ENCODE measurements at places on chromosomes 7 and 10.

- DNase-seq, result no peak
Measured at GRCh38 chr7:87231258-87231657, 11.7 kb upstream of the TMEM243 start.

DNA sequence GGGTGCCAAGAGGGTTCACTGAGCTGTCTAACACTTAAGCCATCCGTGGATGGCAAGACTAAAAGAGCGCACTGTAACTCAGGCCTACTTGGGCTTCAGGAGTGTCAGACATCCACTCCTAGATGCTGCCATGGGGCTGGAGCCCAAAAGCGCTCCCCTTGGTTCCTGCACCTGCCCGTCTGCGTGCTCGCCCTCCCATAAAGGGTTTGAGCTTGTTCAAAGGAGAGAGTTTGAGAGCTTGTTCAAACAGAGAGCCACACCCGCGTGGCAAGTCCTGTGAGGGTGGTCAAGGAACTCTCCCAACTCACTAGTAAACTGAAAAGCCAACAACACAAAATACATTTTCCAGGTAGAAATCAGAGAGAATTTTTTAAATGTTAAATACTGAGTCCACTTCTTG is 256.7 kb downstream of the SEMA3A start:
- DNase-seq, result no peak

- DNase-seq, result no peak
Measured at GRCh38 chr7:26372249-26372648, 80.6 kb downstream of the SNX10 start.

DNA sequence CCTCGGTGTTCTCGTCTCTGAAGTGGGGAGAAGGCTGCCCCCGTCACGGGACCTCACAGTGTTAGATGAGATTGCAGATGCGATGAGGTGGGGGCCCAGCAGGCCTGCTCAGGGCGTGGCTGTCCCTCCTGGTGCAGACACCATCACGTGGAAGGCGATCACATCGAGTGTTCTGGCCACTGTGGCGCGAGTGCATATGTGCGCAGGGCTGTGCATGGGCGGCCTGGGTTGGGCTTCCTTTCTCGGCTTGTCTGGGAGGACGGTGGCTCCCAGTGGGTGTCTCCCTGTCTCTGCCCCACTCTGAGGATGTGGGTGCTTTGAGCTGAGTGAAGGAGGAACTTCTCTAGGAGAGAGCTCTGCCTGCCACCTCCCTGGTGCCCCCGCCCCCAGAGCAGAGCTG is 83.1 kb downstream of the LHPP start:
- no peak for DNase-seq

DNA sequence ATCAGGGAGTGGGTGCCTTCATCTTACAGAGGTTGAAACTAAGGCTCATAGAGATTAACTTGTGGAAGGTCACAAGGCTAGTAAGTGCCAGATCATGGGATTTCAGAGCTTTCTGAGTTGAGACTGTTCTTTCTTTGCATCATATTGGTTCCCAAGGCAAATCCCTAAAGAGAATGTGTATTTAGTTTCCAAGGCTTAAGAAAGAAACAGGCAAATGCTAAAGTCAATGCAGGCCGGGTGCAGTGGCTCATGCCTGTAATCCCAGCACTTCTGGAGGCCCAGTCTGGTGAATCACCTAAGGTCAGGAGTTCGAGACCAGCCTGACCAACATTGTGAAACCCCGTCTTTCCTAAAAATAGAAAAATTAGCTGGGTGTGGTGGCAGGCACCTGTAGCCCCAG is 19.8 kb downstream of the CDK1 start:
- DNase-seq, result no peak

DNA sequence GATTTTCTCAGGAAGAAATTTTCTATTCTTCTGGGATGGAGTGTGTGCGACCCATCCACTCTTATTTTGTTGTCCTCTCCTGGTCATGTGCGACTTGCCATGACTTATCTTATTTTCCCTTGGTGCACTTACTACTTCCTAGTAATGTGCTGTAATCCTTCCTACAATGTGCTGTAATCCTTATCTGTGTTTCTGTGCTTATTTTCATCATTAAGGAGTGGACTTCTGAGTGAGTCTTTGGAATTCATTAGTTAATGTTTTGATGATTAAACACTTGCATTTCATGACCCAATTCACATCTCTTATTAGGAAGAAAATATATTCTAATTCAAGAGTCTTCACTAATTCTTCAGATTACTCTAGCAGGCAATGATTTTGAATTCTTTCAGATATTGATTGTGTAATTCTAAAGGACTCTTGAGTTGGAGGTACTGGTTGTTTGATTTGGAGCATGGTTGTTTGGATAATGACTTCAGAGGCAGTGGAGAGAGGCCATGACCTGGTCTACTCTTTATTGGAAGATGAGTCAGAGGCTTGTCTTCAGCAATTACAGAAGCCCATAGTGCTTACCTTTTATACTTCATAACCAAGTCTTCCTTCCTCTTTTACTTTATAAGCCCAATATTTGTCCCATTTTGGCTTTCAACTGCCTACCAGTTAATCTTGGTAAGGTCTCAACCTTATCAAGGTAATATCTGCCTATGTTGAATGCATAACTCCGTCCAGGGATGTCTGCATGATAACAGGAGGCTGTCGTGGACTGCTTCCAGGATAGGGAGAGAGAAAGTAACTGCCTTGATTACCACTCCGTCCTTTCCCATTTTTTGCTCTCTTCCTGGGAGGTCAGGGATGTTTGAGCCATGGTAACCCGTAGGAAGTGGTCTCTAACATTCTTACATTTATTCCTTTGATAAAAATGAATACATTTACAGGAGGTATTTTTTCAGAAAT is 278.3 kb upstream of the SP8 start:
- DNase-seq, result no peak

DNA sequence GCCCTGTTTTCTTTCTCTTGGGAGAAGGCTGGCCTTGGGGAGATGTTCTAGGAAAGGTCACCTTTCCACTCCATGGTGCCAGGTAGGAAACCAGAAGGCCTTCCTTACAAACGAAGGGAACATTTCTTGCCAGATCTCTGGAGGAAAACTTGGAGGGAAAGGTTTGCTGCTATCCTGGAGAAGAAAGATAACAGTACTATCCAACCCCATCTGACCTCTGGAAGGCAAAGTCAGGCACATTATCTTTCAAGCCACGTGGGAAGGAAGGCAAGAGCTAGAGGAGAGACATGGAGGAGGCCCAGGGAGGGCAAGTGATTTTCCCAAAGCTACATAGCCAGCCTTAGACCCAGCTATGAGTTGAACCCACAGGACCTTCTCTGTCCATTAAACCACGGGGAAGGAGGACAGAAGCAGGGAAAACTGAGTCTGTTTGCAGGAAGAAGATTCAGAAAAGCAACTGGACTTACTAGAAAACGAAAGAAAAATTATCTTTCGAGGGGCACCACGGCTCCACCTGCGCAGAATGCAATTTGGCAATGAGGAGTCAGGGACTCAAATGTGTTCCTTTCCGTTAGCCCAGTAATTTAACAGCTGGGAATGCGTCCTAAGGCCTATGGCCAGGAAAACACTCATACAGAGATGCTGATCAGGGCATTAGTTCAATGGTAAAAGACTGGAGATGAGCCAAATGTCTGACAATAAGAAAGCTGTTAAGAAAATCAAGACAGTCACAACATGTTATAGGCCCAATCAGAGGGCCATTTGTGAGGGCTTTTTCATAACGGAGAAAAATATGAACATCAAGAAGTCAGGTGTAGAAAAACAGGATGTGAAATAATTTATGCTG is 32.0 kb upstream of the PSAP start:
- no peak for DNase-seq

- no peak for DNase-seq
Measured at GRCh38 chr10:97969538-97970079, 60.8 kb downstream of the CRTAC1 start.

GRCh38 chr10:79400146-79401004 is 45.0 kb downstream of the ZCCHC24 start:
- DNase-seq, result no peak

DNA sequence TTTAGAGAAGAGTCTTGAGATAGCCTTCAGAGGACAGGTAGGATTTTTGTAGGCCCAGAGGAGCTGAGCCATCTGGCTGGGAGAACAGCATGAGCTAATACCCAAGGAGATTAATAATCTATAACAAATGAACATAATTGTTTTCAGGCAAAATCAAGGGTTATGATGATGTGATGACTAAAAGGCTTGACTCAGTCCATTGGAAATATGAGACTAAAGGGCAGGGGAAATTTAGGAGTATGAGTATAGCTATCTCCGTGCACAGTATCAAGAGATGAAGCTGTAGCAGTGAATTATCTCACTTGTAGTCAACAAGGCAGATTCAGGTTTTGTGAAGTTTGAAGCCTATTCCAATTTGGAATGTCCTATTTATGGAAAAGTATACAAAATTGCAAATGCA is 40.1 kb downstream of the CSTF2T start:
- no peak for DNase-seq

DNA sequence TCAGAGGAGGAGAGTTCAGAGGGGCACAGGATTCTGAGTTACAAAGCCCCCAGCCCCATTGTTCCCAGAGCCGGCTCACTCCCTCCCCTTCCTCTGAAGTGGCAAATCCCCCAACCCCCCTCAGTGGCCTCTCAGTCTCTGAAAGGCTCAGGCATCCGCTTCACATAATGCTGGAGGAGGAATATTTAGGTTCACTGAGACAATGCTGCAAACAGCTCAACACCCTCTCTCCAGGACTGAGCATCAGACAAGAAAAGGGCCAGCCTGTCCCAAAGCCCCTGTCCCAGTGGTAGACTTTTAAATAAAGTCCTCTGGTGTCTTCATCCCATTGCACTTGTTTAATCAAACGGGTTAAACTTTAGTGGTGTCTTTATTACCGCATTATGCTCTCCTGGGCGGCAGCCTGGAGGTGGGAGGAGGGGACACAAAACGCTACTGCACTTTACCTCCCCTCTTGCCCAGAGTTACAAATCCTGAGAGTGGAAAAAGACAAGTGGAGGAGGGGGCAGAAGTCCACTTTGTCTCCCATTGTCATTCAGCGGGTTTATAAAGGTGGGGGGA is 257.9 kb downstream of the FGFR2 start:
- DNase-seq, result no peak

- no peak for DNase-seq
Measured at GRCh38 chr10:44990965-44991364, 9.8 kb upstream of the ZNF22 start.

- peak; percentile 57 for DNase-seq
Measured at GRCh38 chr7:5997210-5997808, 11.5 kb downstream of the PMS2 start.

GRCh38 chr7:25777969-25778708 is 373.9 kb upstream of the NFE2L3 start:
- no peak for DNase-seq

DNA sequence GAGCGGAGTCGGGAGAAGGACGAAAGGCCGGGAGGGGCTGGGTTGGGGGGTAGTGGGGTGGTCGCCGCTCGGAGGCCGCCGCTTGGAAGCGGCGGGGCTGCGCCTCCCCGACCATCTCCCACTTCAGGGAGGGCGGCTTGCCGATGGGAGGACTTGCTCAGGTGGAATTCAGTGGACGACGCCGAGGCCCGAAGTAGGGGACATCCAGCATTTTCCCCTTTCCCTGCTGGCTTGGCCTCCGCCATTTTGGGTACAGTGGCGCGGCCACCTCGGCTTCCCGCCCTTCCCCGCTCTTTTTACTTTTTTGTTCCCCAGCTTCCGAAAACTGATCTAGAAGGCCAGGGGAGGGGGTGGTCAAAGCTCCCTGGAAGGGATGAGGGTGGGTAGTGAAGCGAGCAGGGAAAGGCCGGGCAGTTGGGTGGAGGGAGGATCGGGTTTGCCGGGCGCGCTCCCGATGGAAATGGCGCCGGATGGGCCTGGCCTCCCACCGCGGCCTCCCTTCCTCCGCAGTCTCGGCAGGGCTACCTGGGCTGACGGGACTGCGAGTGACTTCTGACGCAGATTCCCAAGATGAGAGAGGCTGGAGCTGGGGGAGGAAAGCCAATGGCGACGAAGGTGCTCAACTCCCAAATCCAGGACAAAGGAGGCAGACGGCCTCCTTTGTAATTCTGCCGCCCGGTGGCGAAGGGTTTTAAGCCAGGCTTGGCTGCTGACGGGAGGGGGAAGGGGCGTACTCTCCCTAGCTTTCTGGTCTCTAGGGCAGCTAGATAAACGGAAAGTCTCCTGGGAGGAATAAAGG is at the start of gene PBLD:
TSS of gene PBLD (minus strand) at position 670 of the 799 bp plus-strand sequence. CDS start 26,084 bp downstream, outside the sequence.
- peak; percentile 65 for DNase-seq

DNA sequence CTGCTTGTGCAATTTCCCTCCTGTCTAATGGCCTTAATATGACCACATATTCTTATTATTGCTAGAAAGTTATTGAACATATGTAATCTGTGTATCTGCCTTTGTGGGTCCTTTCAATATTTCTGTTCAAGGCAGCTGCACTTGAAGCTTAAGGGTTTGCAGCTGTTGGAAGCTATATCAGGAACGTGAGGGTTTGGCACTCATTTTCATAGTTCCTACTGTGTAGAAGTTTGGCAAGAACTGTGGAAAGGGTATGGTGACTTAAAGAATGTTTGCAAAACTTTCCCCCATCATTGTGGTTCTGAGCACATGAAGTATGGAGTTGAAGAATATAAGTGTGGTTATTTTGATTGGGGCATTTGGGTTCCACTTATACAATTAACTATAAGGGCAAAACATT is 144.7 kb upstream of the SEMA3A start:
- DNase-seq, result peak; percentile 78

DNA sequence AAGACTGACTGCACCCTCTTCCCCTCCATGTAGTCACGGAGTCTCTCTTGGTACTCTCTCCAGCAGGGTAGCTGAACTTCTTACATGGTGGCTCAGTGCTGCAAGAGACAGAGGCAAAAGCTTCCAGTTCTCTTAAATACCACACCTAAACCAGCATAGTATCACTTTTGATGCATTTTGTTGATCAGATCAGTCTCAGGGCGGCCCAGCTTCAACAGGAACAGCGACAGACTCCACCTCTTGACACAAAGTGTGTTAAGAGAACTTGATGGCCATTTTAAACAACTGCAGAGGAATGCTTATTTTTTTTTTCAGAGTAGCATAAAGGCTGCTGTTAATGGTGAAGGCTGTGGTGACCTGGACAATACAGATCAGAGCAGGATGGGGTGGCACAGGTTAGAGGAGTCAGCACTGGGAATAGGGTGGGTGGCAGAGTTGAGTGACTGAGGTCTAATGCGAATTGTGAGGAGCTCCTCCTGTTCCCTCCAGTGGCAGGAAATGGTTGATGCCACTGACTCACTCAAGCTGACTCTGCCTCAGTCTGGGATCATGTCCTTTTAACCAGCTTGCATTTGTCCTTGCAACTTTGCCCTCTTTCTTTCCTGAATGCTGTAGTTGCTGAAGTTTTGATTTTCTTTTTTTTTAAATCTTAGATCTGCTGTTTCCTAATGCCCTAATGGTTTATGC is 17.3 kb downstream of the MGAM start:
- no peak for DNase-seq

- DNase-seq, result peak; percentile 55
Measured at GRCh38 chr7:157150882-157151281, 12.2 kb downstream of the UBE3C start.

DNA sequence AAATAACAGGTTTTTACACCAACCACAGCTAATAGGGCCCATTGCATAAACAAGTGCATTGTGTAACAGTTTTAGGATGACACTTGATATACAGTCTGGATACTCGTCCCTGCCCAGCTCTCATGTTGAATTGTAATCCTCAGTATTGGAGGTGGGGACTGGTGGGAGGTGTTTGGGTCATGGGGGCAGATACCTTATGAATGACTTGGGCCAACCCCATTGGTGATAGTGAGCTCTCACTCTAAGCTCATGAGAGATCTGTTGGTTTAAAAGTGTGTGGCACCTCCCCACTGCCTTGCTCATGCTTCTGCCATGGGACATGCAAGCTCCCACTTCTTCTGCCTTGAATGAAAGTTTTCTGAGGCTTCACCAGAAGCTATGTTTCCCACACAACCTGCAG is 136.7 kb downstream of the PDE1C start:
- DNase-seq, result no peak
